ENCODE measurements at places on chromosomes 7 and 10.

- no peak for DNase-seq
These were observed 121.2 kb downstream of the MLLT10 start for GRCh38 chr10:21655236-21655635.

DNA sequence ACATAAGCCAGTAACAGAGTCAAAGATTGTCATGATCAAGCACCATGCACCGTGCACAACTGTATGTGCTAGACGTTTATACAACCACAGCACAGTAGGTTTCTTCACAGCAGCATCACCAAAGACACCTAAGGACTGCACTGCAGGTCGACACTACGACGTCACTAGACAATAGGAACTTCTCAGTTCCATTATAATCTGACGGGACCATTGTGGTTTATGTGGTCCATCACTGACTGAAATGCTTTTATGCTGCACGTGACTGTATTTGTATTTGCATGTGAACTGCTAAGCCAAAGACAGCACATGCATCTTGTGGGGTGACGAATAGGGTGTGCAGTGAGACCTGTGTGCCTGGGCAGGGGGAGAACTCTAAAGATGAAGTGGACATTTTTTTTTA is 164.9 kb downstream of the PARD3 start:
- peak; percentile 62 for DNase-seq

DNA sequence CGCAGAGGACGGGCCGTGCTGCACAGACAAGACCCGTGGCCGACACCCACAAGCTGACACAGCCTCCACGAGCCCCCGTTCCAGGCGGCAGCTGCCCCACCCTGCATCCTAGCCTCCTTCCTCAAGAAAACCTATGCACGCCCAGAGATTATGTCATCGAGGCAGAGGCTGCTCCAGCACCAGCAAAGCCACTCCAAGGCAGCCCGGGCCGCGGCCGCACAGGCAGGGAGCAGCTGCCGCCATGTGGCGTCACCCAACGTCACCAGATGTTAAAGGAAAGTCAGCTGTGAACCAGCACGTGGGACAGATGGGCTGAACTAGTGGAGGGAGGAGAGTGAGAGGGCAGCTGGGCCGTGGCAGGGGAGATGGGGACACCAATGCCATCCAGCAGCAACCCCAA is 59.8 kb downstream of the STK32C start:
- DNase-seq: no peak

GRCh38 chr10:38047666-38048065 is 37.2 kb downstream of the ZNF33A start:
- no peak for DNase-seq

DNA sequence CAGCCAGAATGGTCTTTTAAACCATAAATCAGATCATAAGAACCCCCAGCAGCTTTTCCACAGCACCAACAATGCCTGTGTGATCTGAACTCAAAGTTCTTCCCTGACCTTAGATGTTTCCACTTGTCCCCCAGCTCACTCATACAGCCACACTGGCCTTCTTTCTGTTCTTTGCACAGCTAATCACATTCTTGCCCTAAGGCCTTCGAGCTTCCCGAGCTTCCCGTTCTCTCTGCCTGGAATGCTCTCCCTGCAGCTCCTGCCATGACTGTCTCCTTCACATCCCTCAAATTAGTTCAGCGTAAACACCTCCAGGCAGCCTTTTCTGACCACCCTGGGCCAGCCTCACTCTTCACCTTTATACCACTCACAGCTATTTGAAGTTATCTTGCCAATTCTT is 166.8 kb upstream of the NFE2L3 start:
- no peak for DNase-seq

- DNase-seq: no peak
These were observed 526.9 kb downstream of the KCNMA1 start for GRCh38 chr10:77110757-77111156.

DNA sequence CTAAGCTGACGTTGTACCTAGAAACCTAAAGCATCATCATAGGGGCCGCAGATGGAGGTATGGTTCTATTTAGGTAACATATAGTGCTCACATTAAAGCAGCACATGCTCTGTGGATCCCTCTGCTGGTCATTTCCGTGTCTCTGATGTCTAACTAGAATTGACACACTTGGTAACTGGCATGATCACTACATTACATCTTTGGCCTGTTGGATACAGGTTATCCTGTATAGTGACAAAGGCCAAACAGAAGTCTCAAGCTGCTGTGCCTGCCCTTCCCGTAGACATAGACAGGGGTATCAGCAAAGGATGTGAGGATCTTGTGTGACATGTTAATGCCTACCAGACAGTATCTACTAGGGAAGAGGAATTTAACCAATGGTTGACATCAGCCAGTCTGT is 51.2 kb downstream of the KIF5B start:
- DNase-seq: peak; percentile 61

- DNase-seq: no peak
These were observed 492 bp downstream of the COG5 start for GRCh38 chr7:107563081-107563774.

- no peak for DNase-seq
These were observed 1004.0 kb upstream of the C7orf33 start for GRCh38 chr7:147586526-147586925.

- DNase-seq: no peak
These were observed 19.6 kb downstream of the NUDT1 start for GRCh38 chr7:2261611-2262010.

- DNase-seq: no peak
These were observed 966.7 kb upstream of the ZNF722 start for GRCh38 chr7:63031838-63032436.

DNA sequence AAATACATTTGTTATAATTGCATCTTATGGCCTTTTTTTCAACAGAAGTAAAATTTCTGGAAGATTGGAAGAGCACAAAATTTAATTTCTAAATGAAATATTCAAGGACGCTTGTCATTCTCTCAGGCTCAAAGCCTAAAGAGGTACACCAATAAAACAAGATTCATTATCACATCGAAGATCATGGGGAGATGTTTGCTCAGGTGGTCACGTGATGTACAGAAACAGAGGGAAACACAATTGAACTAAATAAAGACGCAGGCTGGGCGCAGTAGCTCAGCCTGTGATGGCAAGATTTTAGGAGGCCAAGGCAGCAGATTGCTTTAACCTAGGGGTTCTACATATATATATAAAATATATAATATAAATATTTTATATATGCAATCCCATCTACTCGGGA is 37.3 kb upstream of the TMEM254 start:
- DNase-seq: no peak

DNA sequence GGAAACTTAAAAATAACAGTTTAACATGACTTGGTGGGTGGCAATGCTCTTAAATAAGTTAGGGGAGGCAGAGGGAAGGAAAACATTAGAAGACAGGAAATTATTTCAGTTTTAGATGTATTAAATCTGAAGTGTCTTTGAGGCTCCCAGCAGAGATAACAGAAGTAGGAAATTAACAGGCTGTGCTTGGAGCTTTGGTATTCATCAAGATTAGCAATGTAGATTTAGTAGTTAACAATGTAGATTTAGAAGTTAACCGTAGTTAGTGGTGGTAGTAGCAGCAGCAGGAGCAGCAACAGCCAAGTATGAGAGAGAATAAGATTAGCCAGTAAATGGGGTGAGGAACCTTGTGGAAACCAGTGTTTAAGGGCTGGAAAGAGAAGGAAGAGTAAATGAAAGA is 48.7 kb upstream of the UBN2 start:
- no peak for DNase-seq

DNA sequence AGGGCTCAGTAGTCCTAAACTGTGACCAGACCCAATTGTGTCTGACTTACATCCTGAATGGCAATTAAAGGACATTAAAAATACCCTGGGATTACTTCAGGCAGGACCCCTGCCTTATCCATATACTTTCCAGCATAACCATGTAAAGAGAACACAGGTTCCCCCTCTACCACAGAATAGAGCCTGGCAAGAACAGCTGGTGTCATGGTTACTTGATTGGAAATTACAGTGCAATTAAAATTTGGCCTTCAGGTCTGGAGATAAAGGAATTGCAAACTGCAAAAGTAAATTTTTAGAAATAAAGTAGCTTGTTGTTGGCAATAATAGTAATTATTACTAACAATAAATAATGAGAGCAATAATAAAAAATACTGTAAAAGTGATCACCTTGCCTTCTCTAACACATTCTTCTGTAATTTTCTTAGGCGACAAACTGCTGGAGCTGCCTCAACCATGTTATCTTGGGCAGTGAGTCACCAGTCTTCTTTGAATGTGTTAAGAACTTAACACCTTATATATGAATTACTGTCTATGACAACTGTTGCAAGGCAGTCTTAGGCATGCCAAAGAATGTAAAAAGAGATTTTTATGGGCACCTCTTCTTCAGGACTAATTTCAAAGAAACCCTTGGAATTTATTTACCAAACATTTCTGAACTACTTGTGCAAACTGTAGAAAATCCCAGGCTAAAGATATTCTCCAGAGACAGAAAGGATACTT is 53.7 kb downstream of the HIBADH start:
- no peak for DNase-seq

DNA sequence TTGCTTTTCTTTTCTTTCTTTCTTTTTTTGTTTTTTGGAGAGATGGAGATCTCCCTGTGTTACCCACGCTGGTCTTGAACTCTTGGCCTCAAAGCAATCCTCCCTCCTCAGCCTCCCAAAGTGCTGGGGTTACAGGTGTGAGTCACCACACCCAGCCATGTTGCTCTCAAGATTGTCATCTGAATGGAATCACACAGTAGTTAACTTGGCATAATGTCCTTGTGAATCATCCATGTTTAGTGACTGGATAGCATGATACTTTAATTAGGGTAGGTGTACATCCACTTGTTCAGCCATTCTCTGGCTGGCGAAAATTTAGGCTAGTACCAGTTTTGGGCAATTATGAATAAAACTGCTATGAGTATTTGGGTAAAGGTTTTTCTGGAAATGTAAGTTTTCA is 15.4 kb upstream of the GRB10 start:
- DNase-seq: no peak

DNA sequence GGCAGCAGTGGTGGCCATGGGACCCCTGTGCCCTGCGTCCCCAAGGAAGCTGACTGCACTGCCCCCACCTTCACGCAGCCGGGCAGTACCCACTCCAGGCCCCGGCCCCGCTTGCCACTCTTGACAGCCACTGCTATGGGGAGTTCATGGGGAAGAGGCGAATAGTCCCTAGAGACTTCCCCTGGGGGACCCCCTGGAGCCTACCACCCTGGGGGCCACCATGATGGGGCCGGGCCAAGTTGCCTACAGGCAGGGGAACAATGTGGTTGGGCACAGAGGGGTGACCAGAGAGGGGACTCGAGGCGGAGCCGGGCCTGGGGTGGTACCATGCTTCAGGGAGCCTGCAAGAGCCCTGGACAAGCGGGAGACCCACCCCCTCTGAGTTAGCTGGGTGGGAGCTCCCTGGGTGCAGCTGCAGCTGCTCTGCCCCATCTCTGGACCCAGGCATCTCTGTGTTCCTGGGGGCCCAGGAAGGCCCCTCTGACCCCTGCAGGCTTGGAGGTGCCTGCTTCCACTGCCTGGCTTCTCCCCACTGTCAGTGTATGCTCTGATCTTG is 567.6 kb downstream of the GRM8 start:
- no peak for DNase-seq

- no peak for DNase-seq
These were observed 241.6 kb upstream of the CACNA2D1 start for GRCh38 chr7:82685214-82685613.

DNA sequence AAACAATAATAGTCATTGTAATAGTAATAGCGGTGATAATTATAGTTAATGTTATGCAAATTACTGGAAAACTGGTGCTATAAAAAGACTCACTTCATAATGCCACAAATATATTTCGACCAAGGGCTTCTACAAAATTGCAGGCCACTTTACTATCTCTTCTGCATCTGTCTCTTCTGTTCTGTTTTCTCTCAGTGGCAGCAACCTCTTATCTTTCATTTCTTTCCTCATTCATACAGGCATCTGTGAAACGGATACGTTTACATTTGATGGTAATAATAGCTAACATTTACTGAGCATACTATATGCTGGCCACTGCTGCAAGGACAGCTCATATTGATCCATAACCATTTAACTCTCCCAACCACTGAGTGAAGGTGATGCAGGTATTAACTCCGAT is 537.4 kb upstream of the PFKP start:
- no peak for DNase-seq

DNA sequence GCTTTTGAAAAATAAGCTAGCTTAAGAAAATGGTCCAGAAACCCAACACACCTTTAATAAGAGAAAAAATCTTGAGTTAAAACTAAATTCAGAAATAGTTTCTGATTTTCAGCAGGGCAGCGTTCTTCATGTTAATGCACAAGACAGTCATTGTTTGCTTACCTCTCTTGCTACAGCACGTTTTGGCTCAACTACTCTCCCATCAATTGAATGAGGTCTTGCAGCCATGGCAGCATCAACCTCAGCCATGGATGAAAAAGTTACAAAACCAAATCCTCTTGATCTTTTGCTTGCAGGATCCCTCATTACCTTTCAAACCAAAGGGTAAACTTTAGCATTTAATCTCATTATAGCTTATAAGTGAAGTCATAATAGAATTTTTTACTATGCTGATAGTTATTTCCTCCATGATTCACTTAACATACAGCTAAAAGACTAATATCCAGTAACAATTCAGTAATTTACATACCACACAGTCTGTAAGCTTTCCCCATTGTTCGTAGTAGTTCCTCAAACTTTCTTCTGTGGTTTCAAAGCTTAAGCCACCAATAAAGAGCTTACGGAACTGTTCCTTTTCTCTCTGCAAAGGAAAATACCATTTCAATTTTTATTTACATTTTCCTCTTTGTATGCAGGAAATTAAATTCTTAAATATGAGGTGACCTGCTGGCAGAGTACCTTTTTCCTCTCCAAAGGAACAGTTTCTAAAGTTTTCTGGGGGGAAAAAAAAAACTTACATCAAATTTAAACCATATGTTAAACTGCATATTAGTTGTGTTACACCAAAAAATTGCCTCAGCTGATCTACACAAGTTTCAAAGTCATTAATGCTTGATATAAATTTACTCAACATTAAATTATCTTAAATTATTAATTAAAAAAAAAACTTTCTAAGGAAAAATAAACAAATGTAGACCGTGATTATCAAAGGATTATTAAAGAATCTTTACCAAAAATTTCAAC is 3.1 kb downstream of the HNRNPA2B1 start:
- no peak for DNase-seq

DNA sequence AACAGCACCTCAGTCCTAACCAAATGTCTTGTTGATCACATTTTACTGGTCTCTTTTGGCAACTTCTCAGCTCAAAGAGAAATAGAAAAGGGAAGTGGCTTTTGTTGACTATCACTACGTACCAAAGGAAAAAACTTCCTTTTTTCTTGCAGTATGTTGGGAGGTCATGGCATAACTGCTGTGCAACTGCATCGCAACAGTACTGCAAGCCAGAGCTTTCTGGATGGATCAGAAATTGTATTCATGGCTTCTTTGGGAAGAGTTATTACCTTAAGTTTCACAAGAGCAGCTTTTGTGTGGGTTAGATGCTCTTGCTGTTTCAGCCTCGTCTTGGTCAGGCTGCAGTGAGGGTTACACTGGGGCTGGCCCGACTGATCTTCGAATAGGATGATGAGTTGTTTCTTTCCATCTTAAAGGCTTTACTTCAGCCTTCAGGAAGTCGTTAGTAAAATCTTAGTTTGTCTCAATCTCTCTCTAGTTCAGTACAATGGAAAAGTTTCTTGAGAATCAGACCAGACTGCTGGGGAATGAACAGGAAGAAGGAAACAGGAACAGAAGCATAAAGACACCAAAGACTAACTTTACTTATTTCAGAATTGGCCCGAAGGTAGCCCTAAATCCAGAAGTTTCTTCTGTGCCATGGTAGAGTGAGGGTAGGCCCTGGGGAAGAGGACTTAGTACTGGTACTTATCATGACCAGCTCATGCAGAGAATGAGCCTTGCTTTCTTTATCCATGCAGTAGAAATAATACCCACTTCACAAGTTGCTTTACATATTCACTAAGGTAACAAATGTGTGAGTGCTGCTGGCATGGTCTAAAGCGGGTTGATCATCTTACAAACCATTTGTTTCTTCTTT is 153.6 kb downstream of the CELF2 start:
- no peak for DNase-seq

GRCh38 chr10:30834153-30834552 is 197.5 kb downstream of the ZNF438 start:
- DNase-seq: no peak

Data from Jurkat, Clone E6-1 (cell line).